ENCODE measurements at places on chromosomes 11 and 22.

- no peak for DNase-seq
Measured at GRCh38 chr11:212150-213100, 4.9 kb downstream of the RIC8A start.

DNA sequence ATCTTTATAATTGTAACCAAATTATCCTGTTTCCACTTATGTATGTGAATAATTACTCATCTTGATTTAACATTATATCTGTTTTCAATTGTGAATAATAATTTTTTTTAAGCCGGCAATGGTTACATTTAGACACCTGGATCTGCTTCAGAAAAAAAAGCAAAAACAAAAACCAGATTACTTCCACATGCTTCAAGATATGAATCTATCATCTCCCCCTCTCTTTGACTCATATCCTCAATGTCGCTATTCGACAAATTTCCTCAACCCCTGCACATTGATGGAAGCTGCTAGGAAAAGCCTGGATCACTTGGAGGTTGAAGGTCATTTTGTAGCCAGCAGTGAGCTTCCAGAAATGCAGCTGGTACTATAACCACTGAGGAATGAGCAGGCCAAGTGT lies 42.7 kb downstream of the SLC1A2 start:
- peak; percentile 61 for DNase-seq

- peak; percentile 4 for DNase-seq
Measured at GRCh38 chr11:119791701-119792151, 62.7 kb upstream of the NECTIN1 start.

DNA sequence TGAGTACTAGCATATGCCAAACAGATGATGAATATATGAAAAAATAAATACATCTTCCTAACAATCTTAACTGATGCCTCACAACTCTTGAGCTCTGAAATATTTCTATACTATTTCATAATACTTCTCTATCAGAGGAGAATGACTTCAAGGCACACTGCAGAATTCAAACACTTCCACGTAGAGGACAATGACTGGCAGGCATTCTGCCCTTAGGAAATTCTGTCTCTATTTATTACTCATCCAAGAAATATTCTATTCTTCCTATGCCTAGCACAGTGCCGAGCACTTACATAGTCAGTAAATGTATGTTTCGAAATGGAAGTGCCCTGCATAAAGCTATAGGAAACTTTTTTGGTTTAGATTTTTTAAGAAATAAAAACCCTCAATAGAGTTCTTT lies 809.1 kb downstream of the DLG2 start:
- peak; percentile 81 for DNase-seq

GRCh38 chr22:47551431-47551775 lies 789.0 kb downstream of the TBC1D22A start:
- no peak for DNase-seq

DNA sequence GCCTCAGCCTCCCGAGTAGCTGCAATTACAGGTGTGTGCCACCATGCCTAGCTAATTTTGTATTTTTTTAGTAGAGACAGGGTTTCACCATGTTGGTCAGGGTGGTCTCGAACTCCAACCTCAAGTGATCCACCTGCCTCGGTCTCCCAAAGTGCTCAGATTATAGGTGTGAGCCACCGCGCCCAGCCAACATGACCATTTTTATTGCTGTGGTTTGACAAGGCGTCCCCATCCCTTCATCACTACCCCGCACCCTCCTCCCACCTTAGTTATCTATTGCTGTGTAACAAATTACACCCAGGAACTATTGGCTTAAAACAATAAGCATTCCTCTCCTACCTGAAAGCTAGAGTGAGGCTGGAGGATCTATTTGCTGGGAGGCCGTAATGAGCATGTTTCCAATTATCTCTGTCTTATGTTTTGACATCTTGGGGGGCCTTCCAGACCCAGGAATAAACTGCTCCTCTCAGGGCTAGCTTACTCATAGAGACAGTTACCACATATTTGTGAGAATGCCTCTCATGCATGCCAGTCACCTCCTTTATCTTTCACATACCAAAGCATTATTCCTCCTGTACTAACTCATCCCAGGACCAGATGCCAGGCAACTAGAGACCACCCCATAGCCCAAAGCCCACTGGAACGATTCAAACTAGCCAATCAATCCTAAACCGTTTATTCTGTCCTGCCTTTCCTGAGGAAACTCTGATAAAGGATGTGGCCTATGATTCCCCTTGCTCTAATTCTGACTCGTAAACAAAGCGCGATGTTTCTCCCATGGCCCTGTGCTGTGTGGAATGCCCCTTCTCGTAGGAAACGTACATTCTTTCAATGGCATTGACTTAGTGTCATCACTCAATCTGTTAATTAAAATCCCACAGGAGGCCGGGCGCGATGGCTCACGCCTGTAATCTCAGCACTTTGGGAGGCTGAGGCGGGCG lies 19.4 kb downstream of the SNU13 start:
- DNase-seq: peak; percentile 87

- no peak for DNase-seq
Measured at GRCh38 chr11:118002010-118002540, 15.9 kb downstream of the IL10RA start.

DNA sequence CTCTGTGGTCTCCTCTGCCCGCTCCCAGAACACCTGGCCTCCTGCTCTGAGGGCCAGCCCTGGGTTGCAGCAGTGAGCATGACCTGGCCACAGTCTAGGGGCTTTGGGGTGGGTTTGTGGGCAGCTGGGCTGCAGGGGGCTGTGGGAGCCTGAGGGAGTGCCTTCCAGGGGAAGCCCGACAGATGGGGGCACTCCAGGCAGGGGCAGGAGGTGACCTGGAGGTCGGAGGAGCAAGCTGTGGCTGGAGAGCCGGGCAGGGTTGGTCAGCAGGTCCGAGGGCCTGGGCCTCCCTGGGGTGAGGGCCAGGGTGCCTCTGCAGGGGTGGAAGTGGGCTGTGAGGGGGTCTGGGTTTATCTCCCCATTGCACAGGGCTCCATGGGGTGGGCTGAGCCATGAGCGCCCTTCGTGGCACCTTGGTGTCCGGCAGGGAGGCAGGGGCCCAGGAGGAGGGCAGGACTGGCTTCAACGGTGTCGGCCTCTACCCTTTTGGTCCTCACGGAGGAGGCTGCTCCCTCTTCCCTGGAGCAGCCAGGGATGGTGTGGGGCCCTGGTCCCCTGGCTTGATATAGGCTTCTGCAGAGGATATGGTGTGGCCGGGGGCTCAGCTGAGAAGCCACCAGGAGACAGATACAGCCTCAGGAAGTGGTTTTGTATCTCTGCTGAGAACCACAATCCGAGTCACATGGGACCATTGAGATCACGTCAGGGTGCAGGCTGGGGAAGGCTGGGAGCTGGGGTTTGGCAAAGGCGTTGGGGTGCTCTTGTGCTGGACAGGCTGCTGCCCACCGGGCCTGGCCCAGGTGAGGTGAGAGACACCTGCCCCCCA lies 22.3 kb downstream of the KCNQ1 start:
- no peak for DNase-seq

GRCh38 chr11:129414144-129414872 lies 38.7 kb downstream of the BARX2 start:
- no peak for DNase-seq

- DNase-seq: no peak
Measured at GRCh38 chr11:26731084-26731456, 9.2 kb upstream of the SLC5A12 start.

DNA sequence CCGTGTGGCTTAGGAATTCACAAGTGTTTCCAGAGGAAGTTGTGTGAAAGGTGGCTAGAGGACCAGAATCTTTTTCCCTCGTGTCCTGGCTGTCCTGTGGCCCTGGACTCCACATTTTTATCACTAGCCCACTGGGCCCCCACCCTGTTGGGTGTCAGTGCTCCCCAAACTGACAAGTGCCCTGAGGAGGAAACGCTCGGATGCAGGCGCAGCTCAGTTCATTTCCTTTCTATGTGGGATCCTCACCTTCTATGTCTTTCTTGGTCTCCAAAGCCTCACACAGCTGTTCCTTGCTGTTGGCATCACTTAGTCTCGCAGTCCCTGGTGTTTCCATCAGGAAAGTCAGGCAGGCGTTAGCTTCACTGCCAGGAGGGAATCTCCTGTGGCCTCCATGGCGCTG lies 68.0 kb upstream of the KCNQ1OT1 start:
- no peak for DNase-seq

DNA sequence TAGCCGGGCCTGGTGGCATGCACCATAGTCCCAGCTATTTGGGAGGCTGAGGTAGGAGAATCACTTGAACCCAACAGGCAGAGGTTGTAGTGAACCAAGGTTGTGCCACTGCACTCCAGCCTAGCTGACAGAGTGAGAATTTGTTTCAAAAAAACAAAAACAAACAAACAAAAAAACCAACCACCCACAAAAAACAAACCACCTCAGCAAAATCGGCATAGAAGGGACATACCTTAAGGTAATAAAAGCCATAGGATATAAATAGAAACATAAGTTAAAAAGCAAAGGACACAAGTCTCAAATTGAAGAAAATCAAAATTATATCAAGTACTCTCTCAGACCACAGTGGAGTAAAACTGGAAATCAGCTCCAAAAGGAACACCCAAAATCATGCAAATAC lies 33.2 kb downstream of the PIWIL3 start:
- DNase-seq: no peak

- no peak for DNase-seq
Measured at GRCh38 chr11:134666273-134667174, 254.5 kb upstream of the B3GAT1 start.

DNA sequence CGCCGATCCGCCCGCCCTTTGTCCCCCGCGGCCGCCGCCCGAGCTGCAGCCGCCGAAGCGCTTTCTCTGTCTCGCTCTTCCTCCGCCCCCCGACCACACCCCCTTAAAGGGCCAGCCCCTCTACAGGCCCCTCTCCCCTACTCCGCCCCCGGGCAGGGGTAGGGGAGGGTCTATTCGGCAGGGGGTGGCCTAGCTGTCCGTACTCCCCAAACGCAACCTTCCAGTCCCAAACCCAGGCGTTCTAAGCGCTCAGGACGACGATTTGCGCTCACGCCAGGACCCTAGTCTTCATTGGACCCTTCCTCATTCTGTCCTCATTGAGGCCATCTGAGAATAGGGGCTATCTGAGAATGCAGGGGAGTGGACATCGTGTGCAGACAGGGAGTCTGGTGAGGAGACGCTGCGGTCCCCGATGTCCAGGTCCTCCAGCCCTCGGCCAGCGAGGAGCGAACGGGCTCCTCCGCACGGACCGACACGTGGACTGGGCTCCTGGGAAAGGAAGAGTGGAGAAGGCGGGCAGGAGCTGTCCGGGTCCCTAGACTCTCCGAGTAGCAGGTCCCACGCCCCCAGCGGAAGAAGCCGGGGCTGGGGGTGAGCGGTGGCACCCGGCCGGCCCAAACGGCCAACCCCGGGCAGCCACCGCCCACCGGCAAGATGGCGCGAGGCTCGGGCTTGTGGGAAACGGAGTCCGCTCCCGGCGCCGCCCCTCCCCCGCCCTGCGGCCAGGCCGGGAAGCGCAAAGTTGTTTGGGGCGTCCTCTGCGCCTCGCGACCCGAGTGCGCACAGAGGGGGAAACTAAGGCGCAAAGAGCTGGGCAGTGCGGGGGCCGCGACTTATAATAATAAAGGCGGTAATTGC lies at the start of gene PPP1R14B:
Gene PPP1R14B, minus strand, starts transcription at position 73 of the 858 bp plus-strand sequence. CDS start 270 bp downstream, outside the sequence.
- DNase-seq: peak; percentile 88

DNA sequence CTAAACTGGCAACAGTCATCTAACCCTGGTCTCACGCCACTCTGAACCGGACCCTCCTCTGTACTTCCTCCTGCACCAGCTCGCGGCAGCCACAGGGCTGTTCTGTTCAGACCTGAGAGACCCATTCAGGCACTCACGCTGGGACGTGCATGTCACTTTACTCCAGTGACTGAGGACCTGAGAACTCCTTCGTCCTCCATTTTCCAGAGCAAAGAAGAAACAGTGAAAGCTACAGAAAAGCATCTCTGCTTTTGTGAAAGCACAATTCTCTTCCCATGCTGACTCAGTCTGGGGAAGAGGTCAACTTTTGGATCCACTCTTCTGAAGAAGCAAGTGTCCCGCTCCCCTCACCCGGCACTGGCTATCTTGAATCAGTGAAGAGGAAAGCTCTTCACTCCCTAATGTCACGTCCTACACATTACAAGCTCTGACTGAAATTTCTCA lies 24.5 kb downstream of the PISD start:
- no peak for DNase-seq

GRCh38 chr11:19077965-19078364 lies 17.4 kb upstream of the MRGPRX2 start:
- no peak for DNase-seq

DNA sequence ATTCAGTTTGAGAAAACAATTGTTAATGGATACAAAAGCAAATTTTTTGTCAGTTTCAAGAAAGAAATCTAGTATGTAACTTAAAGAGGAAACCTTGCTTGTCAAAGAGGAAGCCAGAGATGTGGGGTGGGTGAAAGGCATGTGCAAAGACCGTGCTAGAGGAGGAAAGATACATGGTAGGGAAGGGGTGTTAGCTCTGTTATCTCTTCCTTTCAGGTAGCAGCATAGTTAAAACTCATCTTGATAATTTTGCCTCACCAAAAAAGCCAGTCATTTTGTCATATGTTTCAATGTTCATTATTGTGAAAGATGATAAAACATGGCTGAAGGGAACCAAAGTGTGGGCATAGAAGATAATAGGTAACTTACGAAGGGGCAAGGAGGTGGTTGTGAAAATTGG lies 2.6 kb upstream of the MS4A2 start:
- no peak for DNase-seq

DNA sequence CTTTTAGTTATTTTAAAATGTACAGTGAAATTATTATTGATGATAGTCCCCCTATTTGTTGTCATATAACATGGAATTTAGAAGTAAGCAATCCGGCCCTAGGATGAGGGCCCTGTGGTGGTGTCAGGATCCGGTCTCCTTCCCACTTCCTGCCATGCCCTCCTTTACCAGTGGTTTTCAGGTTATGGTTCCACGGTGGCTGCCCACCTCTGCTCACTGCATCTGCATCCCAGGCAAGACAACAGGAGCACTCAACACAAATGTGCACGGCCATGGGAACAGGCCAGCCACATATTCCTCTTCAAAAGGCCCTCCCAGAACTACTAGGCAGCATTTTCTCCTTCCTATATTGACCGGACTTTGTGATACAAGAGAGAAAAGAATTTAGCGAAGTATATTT lies 1007.2 kb downstream of the TBC1D22A start:
- DNase-seq: no peak

DNA sequence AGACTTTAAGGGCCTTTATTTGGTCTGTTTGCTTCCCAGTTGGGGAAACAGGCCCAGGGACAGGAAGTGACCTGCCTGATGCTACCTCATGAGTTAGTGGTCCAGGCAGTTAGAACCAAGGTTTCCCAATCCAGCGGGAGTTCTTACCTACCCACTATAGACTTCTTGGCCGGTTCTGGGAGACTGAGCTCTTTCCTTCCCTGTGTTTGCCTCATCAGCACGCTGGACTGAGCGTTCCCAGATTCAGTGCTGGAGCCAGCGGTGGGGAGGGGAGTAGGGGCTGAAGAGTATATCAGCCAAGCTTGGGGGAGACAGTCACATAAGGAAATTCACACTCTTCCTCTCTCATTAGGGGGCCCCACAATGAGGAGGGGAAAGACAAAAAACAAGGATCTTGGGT lies 27.1 kb downstream of the TIMP3 start:
- no peak for DNase-seq

DNA sequence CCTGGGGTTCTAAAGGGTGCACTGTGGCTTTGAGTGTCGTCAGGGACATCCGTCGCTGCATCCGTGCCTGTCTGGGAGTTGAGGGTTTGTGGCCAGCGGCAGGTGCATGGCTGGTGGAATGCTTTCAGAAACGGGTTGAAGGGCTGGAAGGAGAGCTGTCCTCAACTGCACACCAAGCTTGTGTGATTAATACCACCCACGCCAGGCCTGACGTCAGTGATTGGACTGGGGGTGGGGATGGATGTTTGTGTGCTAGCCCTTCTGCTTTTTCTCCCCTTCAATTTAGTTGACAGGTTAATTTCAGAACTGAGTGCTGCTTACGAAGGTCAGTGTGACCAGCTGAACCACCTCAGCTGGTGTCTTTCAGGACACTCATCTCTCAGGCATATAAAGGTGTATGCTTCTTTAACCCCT lies 3.2 kb upstream of the GAB2 start:
- DNase-seq: peak; percentile 62

All from ELR (cell line).